ENCODE measurements at places on chromosomes 2 and 18.

DNA sequence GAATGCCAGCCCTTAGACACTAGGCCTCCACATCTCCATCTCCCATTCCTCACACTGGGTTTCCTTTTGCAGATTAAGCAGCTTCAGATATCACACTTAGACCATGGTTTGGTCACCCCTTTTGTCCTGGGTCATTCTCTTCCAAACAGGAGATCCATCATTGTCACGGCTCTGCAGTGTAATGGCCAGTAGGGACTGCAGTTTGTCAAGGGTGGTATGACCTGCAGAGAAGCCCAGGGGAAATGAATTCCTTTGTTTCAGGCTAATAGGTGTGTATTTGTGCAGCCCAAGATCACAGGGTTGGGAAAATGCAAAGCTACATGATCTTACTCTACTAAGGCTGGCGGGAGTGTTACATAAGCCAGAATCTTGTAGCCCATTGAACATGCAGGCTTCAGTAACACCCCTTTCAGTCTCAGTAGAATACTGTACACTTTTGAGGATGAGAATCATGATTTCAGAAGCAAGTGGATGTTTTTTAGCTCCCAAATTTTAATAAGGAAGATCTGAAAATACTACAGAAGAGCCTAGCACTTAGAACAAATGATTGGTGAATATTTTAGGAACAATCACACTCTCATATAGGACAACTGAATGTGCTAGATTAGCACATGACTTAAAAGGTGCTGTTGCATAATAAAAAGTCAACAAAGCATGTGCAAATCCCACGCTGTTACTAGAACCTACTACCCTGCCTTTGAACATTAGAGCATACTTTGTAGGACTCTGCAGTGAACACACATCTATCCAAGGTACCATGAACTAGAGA is 24.0 kb upstream of the LPIN1 start:
- no peak for DNase-seq
- peaks cover 5% of the 10 kb centered on the region for H3K27me3 ChIP-seq
- no peaks in the 10 kb centered on the region for H3K36me3 ChIP-seq
- H3K4me1 ChIP-seq, result no peaks in the 10 kb centered on the region

- H3K27ac ChIP-seq, result no peak overlapping the region
- H3K4me1 ChIP-seq, result no peaks in the 10 kb centered on the region
- DNase-seq, result no peak
- no peak overlapping the region for H3K4me3 ChIP-seq
Measured at GRCh38 chr2:240810199-240810598, 9.8 kb downstream of the KIF1A start.

DNA sequence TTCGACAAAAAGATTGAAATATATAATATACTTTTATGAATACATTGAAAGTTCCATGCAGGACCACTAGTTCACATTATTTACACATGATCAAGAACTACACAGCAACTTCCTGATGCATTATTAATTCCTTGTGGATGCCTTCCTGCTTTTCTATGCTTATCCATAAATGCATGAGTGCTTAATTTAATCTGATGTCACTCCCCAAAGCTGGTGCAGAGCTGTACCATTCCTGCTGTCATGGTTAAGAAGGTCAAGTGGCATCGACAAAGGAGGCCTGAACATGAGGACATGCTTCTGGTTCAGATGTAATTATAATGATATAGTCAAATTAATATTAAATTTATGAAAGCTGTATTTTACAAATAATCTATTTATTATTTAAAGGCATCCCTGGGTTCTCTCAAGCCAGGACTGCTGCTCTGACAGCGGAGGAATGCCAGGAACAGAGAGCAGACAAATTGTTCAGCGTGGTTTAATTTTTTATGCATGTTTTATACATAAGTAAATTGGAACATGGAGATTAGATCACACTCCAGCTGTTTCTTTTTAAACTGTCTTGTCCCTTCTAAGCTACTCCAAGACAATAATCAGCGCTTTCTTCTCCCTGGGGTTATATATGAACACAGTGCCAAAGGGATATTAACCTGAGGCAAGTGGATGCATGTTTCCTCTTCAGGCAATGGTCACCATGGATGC is 307.3 kb upstream of the CNTNAP5 start:
- H3K27me3 ChIP-seq, result no peaks in the 10 kb centered on the region
- H3K4me3 ChIP-seq, result no peak overlapping the region
- H3K4me1 ChIP-seq, result no peaks in the 10 kb centered on the region
- DNase-seq, result no peak
- H3K27ac ChIP-seq, result no peak overlapping the region
- H3K36me3 ChIP-seq, result no peaks in the 10 kb centered on the region

DNA sequence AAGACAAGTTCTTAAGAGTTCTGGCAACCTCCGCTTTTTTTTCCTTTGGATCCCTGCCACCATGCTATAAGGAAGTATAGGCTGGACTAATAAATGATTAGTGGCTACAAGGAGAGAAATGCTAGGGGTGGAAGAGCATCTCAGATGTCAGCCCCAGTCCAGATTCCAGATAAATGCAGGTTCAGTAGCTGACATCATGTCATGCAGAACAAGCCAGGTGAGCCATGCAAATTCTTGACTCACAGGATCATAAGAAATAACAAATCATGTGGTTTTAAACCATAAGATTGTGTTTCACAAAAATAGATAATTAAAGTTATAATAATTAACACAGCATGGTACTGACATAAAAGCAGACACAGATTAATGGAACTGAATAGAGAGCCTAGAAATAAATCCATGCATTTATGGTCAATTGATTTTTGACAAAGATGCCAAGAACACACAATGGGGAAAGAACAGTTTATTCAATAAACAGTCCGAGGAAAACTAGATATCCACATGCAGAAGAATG is 152.9 kb upstream of the SESTD1 start:
- H3K27me3 ChIP-seq, result no peaks in the 10 kb centered on the region
- H3K27ac ChIP-seq, result no peak overlapping the region
- no peaks in the 10 kb centered on the region for H3K4me1 ChIP-seq
- H3K36me3 ChIP-seq, result no peaks in the 10 kb centered on the region
- no peak for DNase-seq

GRCh38 chr2:143823296-143823695 is 694.1 kb downstream of the ARHGAP15 start:
- H3K27me3 ChIP-seq, result no peaks in the 10 kb centered on the region
- no peak overlapping the region for H3K27ac ChIP-seq
- DNase-seq, result no peak
- H3K4me1 ChIP-seq, result no peaks in the 10 kb centered on the region
- no peaks in the 10 kb centered on the region for H3K36me3 ChIP-seq

DNA sequence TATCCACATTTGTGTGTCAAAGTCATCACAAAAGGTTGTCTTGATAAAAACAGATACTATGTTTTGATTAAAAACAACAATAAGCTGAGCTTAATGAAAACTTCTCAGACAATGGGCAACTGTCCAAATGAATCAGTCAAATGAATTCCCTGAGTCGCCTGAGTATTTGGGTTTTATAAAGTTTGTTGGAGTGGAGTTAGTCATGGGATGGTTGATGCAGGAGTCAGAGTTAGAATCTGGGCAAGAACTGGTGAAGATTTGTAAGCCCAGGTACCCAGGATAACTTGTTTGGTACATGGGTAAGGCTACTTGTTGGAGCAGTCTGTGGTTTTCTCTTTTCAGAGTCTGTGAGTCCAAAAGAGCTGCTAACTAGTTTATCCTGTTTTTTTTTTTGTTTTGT is 34.4 kb upstream of the RAPGEF4 start:
- H3K4me1 ChIP-seq, result no peaks in the 10 kb centered on the region
- no peak for DNase-seq
- no peaks in the 10 kb centered on the region for H3K27me3 ChIP-seq

DNA sequence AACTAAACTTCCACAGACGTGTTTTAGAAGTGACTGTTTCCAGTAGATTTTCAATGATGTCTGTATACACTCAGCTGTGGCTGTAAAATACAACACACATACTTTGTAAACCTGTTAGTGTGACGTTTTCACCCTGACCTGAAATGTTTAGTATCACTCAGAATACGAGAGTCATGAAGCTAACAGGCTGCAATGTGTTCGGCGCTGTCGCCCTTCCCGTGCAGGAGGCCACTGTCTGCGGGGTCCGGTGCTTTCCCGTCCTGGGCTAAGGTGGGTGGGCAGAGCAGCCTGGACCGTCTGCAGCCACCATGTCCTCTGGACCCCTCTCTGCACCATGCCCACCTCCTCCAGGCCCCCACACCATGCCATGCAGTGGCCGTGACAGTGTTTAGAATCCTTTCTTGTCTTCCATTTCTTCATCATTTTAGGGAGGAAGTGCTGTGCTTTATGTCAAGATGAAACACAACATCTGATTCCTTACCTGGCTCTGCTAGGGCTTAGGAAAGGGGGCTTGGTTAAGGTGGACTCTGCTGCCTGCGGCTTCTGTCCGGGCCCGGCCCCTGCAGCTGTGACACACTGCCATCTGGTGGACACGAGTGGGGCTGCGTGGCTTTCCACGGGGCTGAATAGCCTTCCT is 53.8 kb upstream of the RBM44 start:
- H3K27me3 ChIP-seq, result no peaks in the 10 kb centered on the region
- no peak overlapping the region for H3K27ac ChIP-seq
- H3K36me3 ChIP-seq, result peaks cover 29% of the 10 kb centered on the region
- H3K4me1 ChIP-seq, result peaks cover 8% of the 10 kb centered on the region

- DNase-seq, result no peak
- H3K36me3 ChIP-seq, result peaks cover 11% of the 10 kb centered on the region
- no peaks in the 10 kb centered on the region for H3K27me3 ChIP-seq
- no peak overlapping the region for H3K4me3 ChIP-seq
Measured at GRCh38 chr2:197707316-197708213, 2.4 kb downstream of the MARS2 start.

GRCh38 chr2:100924122-100924519 is 78.0 kb upstream of the RPL31 start:
- no peak overlapping the region for H3K4me3 ChIP-seq
- H3K36me3 ChIP-seq, result no peaks in the 10 kb centered on the region
- peak overlapping the region; percentile 48 for H3K27ac ChIP-seq
- no peaks in the 10 kb centered on the region for H3K4me1 ChIP-seq
- H3K27me3 ChIP-seq, result no peaks in the 10 kb centered on the region
- no peak for DNase-seq
